ENCODE measurements at places on chromosomes 2 and 18. TPM values are rescaled to one million over a fixed set of nuclear protein-coding genes. Genes with fewer than 3 reads are reported as not detected.
A peak's percentile ranks its signal among the peaks of the same experiment; 100 is the strongest.

- no peak for DNase-seq
Measured at GRCh38 chr2:48287976-48288375, 242.0 kb upstream of the STON1 start.

GRCh38 chr2:96887493-96888012 is 17.7 kb upstream of the SEMA4C start:
- DNase-seq, result peak; percentile 90

Gene SLC16A14
- 0.71 TPM for total RNA-seq

DNA sequence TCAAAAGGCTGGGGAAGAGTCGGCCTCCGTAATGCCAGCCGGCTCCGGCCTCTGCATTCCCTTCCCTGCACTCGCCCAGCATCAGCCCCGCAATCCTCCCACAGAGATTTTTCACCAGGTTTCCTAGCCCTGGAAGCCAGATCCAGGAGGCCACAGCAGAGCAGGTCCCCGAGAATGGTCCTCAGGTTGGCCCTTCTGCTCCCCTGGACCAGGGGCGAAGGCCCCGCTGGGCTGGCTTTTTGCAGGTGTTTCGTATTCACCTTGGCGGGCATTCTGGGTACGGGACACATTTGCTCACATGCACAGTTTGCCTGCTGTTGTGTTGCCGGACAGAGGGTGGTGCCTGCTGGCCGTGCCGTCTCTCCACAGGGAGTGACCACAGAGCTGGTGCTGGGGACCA is 309.5 kb downstream of the NDUFA10 start:
- DNase-seq, result no peak

GRCh38 chr2:5915881-5916310 is 223.7 kb downstream of the SOX11 start:
- DNase-seq, result no peak

DNA sequence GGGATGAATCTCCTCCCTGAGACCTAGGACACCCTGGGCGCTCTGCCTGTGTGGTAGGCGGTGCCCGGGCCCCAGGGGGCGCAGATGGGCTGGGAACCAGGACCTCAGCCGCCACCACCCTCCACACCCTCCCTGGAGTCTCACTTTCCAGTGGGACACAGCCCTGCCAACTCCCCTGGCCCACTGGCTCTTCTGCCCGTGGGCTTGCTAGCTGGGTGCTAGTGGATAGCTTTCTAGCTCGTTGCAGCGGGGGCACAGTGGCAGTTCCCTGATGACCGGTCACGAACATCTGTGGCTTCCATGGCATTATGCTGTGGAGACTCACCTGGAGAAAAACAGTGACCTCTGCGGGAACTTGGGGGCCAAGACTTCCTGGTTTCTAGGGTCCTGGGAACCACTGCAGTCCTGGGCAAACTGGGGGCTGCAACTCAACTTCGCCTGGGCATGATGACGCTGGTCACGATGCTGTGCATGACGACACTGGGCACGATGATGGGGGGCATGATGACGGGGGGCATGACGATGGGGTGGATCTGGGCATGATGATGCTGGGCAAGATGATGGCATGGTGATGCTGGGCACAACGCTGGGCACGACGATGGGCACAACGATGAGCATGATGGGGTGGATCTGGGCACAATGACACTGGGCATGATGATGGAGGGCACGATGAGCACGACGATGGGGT is 31.0 kb upstream of the ALLC start:
- peak; percentile 64 for DNase-seq

Gene MC5R
- total RNA-seq, result not detected

- no peak for DNase-seq
Measured at GRCh38 chr18:12238826-12239225, 15.3 kb upstream of the CIDEA start.

DNA sequence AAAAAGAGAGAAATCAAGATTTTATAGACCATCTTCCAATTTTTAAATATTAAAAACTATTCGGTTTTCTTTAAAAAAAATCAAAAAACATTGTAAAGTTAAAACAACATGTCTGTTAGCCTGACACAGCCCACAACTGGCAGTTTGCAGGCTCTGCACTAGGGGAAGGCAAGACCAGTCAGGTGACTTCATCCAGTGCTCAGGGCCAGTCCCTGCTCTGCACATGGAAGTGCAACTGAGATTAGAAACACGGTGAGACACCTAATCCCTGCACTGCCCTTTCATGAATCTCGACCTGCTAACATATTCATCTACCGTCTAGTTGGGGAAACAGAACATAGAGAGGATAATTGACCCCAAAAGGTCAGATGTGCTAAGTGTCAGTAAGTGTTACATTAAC is 135.2 kb downstream of the BARD1 start:
- no peak for DNase-seq

- DNase-seq, result peak; percentile 45
Measured at GRCh38 chr18:48837676-48838075, 113.1 kb downstream of the SMAD7 start.

Measured in sigmoid colon (tissue), 7 donors.